NCI-H187 (cell line): ENCODE measurements at places on chromosomes 16 and 17.

GRCh38 chr17:70786081-70786480, 616.7 kb downstream of the KCNJ2 start:
- DNase-seq = no peak

GRCh38 chr17:16980813-16981731, 9.2 kb upstream of the TNFRSF13B start:
- DNase-seq = no peak

GRCh38 chr16:82187829-82188228, 17.8 kb upstream of the MPHOSPH6 start:
- DNase-seq = no peak

DNA sequence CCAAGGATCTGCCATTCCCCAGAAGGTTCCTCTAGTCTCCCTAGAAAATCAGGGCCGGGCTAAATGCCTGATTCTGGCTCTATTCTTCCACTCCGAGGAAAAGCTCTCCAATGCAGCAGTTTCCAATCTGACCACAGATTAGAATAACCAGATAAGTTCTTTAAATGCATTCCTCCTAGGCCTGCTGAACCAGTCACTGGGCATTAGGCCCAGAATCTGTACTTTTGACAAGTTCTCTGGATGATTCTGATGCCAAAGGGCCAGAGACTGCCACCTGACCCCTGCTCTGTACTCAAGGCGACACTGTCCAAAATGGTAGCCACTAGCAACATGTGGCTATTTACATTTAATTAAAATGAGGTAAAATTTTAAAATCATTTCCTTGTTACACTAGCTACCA, 22.3 kb downstream of the MAP3K14 start:
- DNase-seq = no peak

DNA sequence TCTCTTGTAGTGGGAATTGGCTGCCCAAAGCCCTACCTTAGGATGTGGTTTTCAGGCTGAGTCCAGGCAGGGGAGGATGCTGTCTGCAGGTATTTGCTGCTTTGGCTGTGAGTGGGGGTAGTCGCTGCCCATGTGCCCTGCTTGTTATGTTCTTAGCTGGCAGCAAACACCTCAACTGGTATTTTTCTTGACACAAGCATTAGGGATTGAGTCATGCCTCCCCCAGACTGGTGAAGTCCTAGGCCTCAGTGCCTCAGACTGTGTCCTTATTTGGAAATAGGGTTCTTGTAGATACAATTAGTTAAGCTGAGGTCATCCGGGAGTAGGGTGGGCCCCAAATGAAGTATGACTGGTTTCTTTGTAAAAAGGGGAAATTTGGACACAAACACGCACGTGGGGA, 808.3 kb upstream of the EEF2KMT start:
- DNase-seq = no peak

- DNase-seq = no peak
These were observed 219.7 kb upstream of the SDK2 start for GRCh38 chr17:73863761-73864535.

DNA sequence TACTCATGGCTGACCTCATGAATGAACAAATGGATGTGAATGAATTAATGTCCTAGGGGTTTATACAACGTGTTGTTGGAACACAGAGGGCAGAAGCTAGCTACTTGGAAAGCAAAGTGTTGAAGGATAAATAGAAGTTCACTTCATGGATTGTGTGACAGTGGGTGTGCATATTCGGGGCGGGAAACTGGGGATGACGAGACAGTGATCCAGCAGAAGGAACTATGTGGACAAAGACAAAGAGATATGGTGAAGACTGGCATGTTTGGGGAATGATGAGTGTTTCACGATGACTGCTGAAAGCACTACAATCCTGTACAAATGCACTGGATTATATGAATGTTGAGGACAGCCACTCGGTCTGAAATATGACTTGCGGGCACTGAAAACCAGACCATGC, 250.5 kb upstream of the C16orf82 start:
- DNase-seq = no peak

DNA sequence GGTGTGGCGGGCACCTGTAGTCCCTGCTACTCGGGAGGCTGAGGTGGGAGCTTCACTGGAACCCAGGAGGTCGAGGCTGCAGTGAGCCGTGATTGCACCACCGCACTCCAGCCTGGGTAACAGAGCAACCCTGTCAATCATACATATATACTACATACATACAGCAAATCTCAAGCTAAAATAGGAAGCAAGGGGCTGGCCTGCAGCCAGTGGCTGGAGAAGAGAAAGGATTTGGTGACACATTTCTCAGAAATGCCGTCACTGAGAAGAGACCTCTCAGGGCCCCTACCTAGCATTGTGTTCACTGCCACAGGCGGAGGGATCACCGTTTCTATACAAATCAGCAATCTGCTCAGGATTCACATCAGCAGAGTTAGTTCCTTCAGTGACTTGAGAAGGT, 16.9 kb downstream of the NARF start:
- DNase-seq = no peak

DNA sequence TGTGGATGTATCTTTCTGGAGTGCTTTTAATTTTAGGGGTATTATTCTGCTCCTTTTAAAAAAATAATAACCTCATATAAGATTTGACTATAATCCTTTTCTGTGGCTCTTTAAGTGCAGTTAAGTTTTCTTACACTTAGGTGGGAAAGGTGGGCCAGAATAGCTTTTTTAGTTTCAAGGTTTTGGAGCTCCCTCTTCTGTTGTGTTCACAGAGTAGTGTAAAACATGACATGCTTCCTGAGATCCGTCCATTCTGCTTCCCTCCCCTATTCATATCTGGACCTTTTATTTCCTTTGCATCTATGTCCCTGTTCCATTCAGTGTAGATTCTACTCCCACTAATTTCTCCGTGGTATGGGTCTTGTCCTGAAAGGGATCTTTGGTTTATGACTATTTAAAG, 12.8 kb downstream of the LRRC36 start:
- DNase-seq = no peak

DNA sequence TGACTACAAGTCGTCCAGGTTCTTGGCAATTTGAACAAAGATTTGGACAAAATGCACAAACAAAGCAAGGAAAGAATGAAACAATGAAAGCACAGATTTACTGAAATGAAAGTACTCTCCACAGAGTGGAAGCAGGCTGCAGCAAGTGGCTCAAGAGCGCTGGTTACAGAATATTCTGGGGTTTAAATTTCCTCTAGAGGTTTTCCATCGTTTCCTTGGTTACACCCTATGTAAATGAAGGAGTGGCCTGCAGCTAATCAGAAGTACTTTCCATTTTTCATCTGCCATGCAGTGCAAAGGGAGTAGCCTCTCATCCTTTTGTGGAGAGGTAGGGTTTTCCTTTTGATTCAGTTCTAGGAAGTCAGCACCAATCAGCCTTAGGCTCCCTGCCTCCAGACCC, 11.8 kb downstream of the STXBP4 start:
- DNase-seq = no peak

GRCh38 chr17:603406-604114, 111.1 kb downstream of the VPS53 start:
- DNase-seq = no peak

DNA sequence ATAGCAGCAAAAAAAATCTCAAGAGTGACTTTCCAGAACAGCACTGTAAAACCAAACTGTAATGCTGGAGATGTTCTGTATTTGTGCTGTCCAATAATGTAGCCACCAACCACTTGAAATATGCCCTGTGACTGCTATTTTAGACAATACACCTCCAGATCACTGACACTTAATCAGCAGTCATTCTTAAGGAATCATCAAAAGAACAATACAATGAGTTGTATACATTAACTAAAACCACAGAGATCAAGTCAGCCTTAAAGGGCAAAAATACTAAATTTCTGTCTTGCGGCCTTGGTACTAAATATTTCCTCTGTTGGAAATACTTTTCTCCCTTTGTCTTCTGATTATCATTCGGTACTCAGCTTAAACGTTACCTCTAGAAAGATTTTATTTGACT, 33.6 kb upstream of the ANKFY1 start:
- no peak for DNase-seq

DNA sequence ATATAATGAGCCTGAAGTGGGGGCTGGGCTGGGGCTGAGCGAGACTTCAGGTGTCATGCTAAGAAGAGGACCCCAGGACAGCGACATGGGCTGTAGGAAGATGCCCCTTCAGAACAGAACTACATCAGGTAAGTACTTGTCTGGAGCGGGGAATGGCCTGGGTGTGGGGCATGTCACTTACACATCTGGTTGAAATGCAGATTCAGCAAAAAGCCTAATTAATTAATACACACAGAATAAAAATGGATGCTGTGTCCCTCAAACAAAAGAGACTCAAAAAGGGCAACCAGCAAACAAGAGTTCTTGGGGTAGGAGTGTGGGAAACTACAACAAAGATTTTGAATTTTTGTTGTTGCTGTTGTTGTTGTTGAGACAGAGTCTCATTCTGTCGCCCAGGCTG, 11.8 kb downstream of the CMTM2 start:
- no peak for DNase-seq

DNA sequence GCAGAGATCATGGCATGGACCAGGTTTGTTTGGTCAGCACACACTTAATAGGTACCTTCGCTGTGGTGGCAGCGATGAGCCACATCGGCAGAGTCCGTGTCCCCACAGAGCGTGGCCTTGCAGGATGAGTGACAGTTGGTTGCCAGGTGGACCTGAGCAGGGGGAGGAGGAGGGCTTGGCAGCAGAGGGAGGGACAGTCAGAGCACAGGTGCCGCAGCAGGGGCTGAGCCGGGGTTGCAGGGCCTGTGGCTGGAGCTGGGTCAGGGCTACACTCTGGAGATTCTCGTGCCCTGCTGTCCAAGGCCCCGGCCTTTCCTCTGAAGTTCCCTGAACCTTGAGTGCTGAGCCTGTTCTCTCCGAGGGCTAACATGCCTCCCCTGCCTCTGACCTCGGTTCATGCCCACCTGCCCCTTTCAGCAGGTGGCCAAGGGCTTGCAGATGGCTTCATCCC, 24.8 kb downstream of the POLR3E start:
- DNase-seq = no peak

DNA sequence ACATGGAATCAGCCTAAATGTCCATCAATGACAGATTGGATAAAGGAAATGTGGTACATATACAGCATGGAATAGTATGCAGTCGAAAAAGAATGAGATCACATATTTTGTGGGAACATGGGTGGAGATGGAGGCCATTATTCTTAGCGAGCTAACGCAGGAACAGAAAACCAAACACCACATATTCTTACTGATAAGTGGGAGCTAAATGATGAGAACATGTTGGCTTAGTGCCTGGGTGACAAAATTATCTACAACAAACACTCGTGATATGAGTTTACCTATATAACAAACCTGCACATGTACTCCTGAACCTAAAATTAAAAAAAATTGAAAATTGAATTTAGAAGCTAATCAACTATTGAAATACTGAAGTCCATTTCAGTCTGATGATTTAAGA, 6.1 kb downstream of the ANKS4B start:
- no peak for DNase-seq

DNA sequence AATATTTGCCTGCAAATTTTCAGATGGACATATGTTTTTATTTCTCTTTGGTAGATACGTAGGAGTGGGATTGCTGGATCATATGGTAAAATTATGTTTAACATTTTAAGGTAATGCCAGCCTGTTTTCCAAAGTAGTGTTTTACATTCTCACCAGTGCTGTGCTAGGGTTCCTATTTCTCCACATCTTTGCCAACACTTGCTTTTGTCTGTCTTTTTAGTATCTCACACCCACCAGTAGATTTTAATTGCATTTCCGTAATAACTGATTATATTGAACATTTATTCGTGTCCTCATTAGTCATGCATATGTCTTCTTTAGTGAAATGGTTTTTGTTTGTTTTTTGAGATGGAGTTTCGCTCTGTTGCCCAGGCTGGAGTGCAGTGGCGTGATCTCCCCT, 58.4 kb downstream of the MRTFB start:
- DNase-seq = no peak

- no peak for DNase-seq
These were observed 1030.9 kb upstream of the CDH8 start for GRCh38 chr16:63067141-63067540.

GRCh38 chr16:23279721-23280153, 22.4 kb upstream of the SCNN1B start:
- peak; percentile 46 for DNase-seq

- DNase-seq = no peak
These were observed 578 bp downstream of the RAC3 start for GRCh38 chr17:82031885-82032627.

DNA sequence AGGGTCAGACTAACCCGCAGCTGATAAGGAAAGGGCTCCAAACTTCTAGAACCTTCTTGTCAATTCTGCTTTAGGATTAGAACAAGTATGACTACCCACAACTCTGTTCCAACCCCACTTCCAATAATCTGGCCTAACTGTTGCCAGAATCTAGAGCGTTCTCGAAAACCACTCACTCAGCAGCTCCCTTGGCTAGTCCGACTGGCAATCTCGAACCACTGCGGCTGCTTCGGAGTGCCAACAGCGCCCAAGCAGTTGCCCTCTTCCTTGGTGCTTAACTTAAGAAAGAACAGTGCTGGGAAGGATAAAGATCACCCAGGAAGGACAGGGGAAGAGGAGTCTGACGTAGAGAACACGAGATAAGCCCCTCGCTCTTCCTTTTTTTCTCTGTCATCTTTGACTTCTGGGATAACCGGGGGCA, 818 bp downstream of the DNAJC7 start:
- no peak for DNase-seq

DNA sequence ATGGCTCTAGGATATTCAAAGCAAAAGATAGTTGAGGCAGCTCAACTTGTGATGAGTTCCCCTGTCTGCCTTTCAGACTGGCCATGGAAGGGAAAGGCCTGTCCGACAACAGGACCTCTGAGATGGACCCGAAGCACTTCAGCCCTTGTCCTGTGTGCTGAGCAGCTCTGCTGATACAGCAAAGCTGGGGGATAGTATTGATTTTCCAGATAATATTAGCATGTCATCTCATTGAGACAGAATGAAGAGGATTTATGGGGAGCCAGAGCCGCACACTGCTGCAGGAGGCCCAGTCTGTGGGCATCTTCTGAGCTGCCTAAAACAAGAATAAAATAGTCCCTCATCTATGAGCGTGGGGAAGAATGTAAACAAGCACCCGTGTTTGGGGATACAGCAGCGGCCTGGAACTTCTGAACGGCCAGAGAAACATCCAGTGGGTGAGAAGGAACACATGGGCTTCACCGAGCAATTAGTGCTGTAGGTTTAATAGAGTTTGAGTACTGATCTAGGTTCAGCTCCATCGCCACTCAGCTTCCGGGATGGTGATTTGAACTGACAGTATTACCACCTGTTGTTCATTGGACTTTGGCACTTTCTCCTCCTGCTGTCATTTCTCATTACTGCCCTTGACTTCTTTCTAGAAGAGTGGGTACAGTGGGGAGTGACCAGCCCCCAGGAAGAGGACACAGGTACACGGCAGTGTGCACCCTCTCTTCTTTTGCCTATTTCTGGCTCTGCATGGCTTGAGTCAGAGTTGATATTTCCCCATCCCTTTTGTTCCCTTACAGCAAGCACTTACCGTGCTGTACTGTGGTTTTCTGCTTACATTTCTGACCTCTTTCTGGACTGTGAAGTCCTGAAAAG, 96.5 kb upstream of the TBX2 start:
- no peak for DNase-seq
